ENCODE measurements at places on chromosomes 12 and 14.

DNA sequence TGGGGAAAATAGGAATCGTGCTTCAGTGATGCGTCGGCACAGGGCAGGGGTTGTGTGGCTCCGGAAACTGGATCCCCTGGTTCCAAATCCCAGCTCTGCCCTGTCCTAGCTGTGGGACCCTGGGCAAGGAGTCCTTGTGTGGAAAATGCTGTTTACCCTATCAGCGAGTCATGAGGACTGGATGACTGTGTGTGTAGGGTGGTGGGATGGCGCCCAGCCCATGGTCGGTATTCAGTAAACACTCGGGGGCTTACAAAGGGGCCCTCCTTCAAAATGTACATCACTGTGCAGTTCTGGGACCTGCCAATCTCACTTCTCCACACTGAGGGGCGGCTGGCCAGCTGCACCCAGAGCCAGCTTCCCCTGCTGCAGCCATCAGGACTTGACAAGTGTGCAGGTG, 24.4 kb downstream of the BRI3BP start:
- DNase-seq: no peak

- no peak for DNase-seq
Observed at GRCh38 chr14:98510392-98510791, 761.6 kb downstream of the BCL11B start.

GRCh38 chr12:51401020-51401419, 9.8 kb upstream of the GALNT6 start:
- DNase-seq: no peak

DNA sequence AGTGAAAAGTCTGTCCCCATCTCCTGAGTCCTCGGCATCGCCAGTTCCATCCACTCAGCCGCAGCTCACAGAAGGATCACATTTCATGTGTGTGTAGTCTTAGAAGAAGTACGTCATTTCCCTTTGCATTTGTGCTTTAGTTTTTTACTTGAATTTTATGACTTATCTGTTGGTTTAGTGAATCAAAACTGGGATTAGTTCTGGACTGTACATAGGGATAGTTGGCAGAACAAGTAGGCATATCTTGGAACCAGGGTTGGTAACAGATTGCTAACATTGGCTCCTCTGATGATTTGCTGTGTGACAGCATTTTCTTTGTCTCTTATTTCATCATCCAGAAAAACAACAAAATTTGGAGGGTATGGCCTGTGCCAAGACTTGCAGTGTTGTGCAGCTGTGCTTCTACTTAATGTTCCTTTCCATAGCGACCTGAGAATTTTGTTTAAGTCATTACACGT, 69.6 kb upstream of the AEBP2 start:
- no peak for DNase-seq

- DNase-seq: no peak
Observed at GRCh38 chr14:54787261-54787660, 115.4 kb downstream of the GCH1 start.

DNA sequence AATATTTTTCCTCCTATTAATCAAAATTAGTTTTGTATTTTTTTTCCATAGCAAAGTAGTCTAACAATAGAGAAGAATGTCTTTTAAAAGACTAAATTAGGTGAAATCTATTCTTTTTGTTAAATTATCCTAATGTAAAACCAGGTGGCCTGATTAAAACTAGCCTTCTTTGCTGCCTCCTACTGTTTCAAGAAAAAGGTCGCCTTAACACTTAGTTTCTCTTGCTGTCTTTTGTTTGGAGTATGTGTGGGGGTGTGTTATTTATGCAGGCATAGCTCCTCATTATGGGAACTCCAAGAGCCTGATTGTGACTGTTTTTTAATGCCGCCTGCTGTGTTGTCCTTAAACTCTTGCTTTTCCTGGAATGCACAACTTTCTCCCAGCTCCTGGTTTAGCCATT, 855.3 kb downstream of the DIO2 start:
- no peak for DNase-seq

DNA sequence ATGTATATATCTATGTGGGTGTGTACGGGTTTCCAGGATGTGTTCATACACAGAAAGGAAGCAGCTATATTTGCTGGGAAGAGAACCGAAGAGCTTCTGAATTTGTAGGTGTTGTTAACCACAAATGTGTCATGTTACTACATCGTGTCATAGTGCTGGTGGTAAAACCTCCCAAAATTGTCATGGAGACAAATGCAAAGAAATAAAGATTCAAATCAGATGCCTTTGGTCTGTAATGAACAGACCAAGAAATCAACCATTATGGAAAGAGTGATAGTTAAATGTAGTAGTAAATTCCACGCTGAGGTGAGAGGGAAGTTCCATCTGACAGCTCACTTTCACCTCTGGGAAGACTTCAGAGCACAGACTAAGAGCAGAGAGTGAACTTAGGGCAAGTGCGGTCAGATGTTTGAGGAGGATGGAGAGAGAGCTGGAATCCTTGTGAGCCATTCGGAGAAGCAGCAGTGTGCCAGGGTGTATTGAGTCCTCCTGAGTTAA, 487.5 kb downstream of the TMEM121 start:
- DNase-seq: no peak

DNA sequence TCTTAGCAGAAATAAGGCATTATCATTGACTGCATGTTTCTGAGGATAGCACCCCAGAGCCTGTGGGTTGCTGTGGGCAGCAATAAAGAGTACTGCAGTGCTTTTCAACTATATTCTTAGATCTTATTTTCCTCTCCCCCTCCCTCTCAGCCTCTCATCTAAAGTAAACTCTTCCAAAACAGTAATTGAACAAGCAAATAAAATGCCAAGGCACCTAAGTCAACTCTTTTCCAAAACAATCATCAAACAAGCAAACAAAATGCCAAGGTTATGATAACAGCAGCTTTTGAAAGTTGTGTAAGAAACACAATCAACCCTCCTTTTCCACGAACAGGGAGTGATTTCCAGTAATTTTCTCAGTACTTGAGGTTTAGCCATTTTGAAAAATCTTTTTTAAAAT, 1542.6 kb downstream of the AACS start:
- DNase-seq: no peak

DNA sequence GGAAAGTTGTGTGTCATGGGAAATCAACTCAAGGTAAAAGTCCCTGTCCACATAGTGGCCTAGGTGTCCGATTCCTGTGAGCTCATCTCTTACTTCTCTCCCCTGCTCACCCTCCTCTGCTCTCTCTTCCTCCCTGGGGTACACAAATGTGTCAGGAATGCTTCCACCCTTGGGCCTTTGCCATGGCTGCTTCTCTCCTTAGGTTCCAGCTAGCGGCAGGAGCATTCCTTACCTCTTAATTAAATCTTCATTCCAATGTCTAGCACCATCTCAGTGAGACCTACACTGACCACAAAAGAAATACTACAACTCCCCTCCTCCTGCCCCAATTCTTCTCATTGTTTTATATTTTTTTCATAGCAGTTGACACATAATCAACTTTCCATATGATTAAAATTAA, 298.6 kb downstream of the PDZRN4 start:
- no peak for DNase-seq

DNA sequence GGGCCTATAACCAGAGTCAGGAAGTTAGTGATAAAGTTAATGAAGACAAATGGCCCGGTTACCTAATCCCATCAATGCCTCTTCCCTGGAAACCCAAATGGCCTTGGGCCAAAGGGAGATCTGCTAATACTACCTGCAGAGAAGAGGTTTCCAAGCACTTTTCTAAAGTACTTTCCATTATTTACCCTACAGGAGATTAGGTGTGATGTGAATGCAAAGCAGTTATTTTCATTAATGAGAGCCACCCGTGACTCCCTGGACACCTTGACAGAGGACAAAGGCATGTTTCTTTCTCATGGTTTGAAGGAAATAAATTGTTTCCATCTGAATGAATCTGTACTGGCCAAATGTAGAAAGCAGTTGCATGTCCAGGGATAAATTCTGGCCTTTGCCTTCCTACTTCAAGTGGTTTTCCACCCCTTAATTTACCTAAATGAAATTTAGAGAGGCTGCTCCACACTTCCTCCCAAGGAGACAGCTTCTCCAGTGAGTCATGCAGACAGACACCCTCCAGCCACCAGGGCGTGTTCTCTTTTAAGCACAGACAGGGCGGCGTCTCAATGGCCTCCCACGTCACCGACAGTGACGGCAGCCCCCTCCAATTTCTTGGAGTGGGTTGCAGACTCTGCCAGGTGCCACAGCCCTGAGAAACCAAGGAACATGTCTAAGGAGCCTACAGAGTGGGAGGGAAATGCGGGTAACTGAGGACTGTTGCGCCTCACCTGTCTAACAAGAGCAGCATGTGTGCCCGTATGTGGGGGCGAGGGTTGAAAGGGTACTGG, 43.9 kb upstream of the GNPNAT1 start:
- DNase-seq: no peak

DNA sequence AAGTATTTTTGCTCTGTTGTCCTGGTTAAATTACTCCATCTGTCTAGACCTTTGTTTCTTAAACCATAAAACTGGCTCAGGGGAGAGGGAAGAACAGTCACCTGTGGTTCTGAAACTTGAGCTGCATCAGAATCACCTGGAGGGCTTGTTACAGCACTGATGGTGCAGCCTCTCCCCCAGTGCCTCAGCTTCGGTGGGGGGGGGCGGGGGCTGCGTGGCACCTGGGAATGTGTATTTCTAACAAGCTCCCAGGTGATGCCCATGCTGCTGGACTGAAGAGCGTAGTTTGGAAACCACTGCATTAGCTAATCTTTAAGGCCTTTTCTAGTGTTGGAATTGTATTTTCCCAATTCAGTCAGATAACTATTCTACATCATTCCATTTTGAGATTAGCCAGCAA, 42.7 kb downstream of the GPHB5 start:
- no peak for DNase-seq

GRCh38 chr12:51636581-51636980, 45.5 kb downstream of the SCN8A start:
- DNase-seq: no peak

DNA sequence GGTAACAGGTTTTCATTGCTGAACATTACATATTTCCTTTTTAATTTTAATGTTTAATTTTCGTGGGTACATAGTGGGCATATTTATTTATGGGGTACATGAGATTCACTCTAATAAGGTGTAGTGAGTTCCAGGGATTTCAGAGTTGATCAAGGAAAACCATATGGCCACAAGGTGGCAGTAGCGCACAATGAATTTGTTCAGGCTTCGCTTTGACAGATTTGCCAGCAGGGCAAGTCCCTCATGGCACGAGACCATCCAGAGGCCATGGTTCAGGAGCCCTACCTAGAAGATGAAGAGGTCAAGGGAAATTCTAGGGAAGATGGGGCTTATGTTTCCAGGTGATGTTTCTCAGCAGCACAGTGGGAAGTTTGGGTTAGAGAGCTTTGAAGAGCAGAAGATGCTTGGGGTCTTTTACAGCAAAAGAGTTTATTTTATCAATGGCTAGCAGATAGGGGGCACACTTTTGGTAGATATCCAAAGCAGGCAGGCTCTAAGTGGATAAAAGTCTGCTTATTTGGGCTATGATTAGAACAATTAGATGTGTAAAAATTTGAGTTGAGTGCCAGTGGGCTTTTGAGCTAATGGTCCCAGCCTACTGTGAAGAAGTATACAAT, 1004.4 kb downstream of the AACS start:
- no peak for DNase-seq

DNA sequence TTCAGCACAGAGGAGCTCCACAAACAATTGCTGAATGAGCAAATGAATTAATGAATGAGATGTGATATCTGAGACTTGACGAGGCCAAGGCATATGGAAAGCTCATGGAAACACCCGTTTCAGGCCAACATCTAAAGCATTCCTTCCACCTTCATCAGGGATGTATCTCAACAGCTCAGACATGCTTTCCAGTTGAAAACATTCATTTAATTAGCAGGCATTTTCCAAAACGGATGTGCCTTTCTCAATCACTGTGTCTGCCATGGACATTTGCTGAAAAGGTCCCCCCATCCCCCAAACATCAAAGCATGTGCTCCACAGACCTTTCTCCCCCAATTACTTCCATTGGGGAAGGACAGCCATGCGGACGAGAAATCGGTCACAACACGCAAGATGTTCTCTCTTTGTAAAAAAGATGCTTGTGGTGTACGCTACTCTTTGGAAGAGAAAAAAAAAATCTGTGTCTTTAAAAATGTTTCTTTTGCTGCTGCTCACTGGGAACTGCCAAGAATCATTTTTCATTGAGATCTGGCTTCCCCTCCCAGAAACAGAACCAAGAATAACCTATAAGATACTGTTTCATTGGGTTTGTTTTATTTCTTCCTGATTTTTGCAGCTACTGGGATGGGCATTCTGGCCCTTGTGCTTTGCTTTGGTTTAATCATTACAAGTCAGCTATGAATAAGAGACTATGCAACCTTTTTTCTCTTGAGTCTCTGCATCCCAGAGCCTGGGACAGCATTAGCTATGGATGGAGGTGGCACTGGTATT, 528.2 kb downstream of the MED13L start:
- DNase-seq: no peak

DNA sequence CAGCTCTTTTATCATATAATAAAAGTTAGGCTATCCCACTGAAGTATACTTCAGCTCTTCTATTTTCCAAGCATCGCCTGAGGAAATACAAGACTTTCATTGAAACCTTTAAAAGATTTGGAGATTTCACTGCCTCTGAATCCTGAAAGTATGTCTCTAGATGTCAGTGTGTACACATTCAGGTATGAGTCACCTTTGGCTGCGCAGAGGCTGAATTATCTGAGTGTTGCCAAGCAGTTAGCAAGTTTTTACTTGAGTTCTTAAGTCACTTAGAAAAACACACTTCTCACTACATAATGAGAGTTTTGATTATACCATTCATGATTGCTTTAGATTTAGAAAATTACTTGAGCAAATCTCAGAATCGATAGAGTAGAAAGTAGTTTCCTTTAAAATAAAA, 210.3 kb downstream of the TMTC2 start:
- DNase-seq: no peak

DNA sequence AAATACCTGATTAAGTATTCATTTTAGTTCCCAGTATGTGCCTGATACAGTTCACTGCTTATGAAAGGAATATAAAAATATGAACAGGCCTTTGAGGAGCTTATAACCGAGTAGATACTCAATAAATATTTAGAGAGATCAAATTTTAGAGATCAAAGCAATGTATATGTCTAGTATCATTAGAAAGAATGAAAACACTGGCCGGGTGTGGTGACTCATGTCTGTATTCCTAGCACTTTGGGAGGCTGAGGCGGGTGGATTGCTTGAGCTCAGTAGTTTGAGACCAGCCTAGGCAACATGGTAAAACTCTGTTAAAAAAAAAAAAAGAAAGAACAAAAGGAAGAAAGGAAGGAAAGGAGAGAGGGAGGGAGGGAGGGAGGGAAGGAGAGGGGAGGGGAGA, 113.2 kb upstream of the EEA1 start:
- no peak for DNase-seq

DNA sequence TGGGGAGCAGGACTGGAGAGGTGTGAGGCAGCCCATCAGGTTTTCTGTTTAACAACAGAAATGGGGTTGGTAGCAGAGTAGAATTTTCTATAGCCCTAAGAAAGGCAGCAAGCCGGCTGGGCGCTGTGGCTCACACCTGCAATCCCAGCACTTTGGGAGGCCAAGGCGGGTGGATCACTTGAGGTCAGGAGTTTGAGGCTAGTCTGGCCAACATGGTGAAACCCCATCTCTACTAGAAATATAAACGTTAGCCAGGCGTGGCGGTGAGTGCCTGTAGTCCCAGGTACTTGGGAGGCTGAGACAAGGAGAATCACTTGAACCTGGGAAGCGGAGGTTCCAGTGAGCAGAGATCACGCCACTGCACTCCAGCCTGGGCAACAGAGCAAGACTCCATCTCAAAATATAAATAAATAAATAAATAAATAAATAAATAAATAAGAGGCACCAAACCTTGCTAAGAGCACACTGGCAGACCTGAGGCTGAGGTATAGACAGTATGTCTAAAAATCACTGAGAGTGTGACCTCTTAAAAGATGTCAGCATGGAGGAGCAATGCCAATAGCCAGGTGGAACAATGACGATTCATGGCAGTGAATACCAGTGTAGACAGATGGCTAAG, 115.6 kb downstream of the SLC38A4 start:
- no peak for DNase-seq

GRCh38 chr14:75514673-75515628, 7.3 kb upstream of the BATF start:
- DNase-seq: peak; percentile 75

Data from T-helper 1 cell (primary cell).